ENCODE measurements at places on chromosomes 2 and 18. TPM values are rescaled to one million over a fixed set of nuclear protein-coding genes. Genes with fewer than 3 reads are reported as not detected.

Gene CPO
- polyA plus RNA-seq: 1.7 TPM

Gene FKBP1B
- polyA plus RNA-seq: 10.0 TPM

Gene PLB1
- 1.2 TPM for polyA plus RNA-seq

Gene FOXD4L1
- polyA plus RNA-seq: 0.60 TPM

Gene COX5B
- 173 TPM for polyA plus RNA-seq

Gene PRSS56
- not detected for polyA plus RNA-seq

Gene CNRIP1
- 21.5 TPM for polyA plus RNA-seq

Gene VIL1
- polyA plus RNA-seq: 23.3 TPM

Gene PELI1
- polyA plus RNA-seq: 41.9 TPM

All from left kidney (tissue), 8 donors.